ENCODE measurements at places on chromosomes 1 and 21.

DNA sequence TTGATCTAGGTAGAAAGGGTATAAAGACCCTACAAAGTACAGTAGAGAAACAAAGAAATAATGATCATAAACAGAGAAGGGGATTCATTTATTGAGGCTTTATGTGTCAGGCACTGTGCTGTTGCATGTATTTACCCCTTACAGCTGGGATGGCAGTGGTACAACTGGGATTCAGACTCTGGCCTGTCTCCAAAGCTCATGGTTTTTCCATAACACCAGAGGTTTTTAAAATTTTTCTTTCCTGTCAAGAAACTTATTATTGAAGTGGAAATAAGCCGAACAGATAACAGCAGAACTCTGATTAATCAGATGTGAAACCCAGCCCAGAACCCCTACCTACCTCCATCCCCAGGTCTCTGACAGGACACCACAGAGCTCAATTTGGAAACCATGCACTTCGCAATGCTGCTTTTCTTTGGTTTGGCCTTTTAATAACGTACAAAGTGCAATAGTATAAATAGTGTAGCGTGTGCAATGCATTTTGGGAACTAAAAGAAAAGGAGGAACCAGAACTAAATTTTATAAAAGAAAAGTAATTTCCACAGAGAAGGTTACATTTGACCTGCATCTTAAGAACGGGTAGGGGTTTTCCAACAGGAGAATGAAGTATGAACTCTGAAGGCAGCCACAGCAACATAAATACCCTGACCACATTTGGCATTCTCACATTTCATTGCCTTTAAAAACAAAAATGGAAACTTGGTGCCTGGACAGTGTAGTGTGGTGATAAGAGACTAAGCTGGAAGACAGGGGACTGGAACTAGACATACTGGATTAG, 92.0 kb upstream of the S1PR1 start:
- no peak for DNase-seq

GRCh38 chr1:67957066-67957465, 93.4 kb downstream of the DIRAS3 start:
- no peak for DNase-seq

- DNase-seq = no peak
Observed at GRCh38 chr1:184605941-184606340, 148.7 kb downstream of the EDEM3 start.

DNA sequence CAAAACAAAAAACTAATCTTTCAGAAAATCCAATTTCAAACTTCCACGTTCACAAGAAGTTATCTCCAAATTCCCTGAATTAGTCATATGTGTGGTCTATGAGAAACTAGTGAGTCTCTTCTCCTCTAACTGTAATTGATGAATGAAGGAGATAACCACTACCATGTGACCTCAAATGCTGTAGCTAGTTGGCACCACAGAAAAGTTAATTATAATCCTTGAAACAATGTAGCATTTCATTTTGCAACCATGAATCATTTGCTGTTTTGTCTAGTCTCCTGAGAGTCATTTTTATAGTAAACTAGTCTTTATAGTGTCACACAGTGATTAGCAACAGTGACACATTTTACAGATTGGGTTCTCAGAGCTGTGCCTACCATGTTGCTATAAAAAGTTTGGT, 287.5 kb downstream of the LRRIQ3 start:
- no peak for DNase-seq

DNA sequence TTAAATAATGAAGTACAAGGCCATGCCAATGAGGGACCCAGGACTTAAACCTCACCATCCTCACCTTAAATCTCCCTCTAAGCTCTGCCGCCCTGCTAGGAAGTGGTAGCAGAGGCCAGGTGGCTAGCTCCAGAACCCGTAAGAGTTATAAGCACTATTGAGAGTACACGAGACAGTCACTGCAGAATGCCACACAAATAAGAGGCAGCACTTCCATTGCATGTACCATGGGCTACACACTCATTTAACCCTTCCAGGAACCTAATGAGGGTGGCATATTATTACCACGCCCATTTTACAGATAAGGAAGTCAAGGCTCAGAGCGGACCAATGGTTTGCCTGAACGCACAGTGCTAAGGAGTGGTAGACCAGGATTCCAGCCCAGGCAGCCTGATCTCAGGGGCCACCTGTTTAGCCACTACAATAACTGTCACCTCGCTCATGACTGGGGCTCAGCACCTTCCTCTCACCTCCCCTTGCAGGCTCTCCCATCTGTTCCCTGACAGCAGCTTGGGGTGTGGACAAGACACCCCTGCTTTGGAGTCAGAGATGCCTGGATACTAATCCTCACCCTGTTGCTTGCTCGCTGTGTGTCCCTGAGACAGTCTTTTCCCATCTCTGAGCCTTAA, 54.8 kb upstream of the ID3 start:
- DNase-seq = peak; percentile 40

DNA sequence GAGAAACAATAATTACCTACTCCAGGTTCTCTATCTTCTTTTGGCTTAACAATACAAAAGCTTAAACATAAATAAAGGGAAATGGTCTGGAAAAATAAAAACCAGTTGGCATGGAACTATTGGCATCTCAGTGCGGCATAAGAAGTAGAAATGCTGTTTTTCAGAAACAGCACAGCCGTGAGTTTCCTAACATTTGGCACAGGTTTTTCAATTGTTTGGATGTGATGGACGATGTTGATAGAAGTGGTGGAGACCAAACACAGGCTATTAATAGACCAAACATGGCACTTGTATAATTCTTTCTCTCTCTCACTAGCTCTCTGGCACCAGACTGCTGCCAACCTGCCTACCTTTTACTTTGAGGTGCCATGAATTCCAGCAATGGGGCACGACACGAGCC, 36.2 kb downstream of the KCNN3 start:
- no peak for DNase-seq

DNA sequence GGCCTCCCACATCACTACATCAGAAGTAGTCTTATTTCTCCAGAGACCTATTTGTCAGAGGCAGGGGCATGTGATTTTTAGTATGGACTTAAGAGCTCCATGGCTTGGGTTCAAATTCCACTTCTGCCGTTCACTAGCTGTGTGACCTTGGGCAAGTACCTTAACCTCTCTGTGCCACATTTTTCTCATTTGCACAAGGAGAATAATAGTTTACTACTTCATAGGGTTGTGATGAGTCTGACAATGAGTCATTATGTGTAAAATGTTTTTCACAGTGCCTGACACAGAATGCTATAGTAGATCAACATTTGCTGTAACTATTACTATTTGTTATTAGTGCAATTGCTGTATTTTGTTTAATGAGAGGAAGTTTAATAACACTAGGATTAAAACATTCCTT, 200.6 kb downstream of the PRDM2 start:
- DNase-seq = no peak

GRCh38 chr1:226607268-226607660, 58.7 kb downstream of the STUM start:
- no peak for DNase-seq

- no peak for DNase-seq
Observed at GRCh38 chr1:172753964-172754363, 95.1 kb downstream of the FASLG start.

DNA sequence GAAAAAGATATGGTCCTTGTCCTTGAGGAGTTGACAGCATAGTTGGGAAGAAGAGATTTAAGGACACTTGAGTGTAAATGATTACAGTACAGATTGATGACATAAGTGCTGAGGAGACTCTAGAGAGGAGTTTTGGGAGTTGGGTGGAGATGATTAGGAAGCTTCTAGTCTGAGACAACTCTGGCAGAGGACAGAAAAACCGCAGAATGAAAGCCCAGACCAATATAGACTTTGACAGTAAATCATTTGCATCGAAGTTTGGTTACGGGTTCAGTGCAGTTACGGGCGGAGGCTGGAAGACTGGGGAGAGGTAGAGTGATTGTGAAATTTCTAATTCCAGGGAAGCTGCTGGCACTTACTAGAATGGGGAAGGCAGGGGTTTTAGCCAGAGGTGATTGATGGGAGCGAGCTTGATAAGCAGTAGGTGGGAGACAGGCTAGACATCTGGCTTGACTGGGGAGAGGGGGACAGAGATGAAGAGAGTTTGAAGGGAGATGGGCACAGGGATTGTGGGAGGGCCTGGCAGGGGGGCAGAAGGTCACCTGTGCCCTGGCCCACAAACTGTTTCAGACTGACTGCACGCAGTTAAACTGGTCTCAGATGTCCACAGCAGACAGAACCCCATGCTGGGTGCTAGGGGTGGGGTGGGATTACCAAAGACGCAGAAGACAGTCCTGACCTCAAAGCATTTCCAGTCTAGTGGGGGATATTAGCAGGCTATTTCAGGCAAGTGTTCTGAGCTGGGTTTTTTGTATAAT, 20.1 kb downstream of the SH2D2A start:
- no peak for DNase-seq

- DNase-seq = no peak
Observed at GRCh38 chr1:1489231-1489630, 17.7 kb downstream of the ATAD3B start.

DNA sequence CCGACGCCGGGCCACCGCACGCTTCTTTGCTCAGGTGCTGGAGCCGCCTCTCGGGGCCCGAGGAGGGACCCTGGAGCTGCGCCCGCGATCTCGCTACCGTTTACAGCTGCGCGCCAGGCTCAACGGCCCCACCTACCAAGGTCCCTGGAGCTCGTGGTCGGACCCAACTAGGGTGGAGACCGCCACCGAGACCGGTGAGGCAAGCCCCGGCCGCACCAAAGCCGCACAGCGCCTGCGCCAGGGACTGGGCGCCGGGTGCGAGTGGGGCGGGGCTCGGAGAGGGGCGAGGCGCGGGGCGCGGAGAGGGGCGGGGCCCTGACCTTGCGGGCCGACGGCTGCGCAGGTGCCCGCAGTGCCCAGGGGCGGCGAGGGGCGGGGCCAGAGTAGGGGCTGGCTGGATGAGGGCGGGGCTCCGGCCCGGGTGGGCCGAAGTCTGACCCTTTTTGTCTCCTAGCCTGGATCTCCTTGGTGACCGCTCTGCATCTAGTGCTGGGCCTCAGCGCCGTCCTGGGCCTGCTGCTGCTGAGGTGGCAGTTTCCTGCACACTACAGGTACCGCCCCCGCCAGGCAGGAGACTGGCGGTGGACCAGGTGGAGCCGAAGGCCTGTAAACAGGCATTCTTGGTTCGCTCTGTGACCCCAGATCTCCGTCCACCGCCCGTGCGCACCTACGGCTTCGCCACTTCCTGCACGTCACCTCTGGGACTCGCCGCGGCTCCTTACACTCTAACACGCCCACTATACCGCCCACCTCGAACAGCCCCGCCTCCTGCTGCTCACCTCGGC, 9.8 kb upstream of the CDC20 start:
- DNase-seq = peak; percentile 96

- no peak for DNase-seq
Observed at GRCh38 chr21:40270047-40270446, 402.8 kb downstream of the PCP4 start.

GRCh38 chr1:117657031-117657430, 51.2 kb downstream of the TENT5C start:
- no peak for DNase-seq

DNA sequence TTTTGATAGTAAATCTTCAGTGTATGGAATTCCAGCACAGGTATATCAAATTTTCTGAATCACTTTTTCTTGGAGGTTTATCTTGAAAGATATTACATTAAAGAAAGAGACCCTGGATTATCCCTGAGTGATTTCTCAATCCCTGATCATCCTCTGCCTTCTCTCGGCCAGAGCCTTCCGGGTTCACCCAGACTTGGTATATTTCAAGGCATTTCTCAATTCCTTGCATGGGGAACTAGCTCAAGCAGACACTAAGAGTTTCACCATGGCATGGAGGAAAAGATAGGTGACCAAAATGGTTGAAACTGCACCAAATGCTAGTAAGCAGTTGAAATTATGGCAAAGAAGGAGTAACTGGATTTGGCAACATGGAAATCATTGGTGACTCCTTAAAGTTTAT, 5.7 kb downstream of the VAMP4 start:
- DNase-seq = no peak

DNA sequence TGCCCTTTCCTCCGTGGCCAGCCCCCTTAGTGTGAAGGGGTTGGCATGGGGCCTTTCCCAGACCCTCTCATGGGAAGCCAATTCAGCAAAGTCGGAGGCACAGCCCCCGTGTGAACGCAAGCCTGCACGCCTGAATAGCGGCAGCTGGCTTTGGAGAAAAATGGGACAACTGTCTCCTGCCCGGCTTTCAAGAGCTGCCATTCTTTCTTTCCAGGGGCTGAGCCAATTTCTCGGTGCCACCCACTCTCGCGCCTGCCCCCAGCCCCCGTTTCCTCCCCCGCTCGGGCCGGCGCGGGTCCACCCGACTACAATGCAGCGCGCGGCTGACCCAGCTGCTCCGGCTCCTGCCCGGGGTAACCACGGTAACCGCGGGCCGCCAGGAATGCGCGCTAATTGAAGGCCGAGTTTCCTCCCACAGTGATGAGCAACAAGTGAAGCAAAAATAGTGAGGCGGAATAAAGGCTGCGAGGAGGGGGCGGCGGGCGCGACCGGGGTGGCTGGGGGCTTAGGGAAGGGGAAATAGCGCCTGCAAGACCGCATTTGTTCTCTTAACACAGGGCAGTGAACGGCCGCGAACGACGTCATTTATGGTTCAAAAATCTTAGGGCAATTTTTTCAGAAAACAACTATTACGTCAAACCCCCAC, 27.8 kb downstream of the ILDR2 start:
- DNase-seq = no peak

- no peak for DNase-seq
Observed at GRCh38 chr1:161511018-161511755, 5.9 kb downstream of the FCGR2A start.

DNA sequence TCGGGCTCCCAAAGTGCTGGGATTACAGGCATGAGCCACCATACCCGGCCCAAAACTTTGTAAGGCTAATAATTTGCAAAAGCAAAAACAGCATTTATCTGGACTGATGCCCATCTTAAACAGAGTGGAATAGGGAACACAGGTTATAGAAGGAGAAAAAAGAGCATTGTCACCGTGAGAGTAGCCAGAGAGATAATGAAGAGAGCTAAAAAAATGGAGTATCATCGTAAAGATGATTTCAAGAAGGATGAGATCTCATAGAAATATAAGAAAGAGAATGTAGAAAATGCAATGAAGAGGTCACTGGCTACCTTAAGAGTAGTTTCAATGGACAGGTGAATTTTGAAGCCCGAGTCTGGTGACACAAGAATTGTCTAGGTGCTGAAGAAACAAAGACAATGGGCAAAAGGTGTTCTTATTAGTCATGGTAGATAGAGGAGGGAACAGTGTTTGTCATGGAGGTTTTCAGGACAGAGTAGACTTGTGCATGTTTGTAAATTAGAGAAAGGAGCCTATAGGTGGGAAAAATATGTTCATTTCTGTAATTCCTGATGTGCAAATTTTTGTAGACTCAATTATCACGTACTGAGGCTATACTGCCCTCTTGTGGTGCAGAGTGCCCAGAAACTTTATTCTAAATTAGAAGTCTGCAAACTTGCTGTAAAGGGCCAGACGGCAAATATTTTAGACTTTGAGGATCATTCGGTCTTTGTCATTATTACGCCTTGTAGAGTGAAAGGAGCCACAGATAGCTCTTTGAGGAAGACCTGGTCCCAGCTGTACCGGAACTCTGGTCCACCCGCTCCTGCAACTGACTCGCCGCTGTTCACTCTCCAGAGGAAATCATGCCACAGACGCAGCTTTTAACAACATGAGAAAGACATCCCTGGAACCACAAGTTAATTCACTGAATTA, 8.1 kb upstream of the TMEM183A start:
- DNase-seq = peak; percentile 85
